Dermis lymphatic vessel endothelial cell (primary cell): ENCODE measurements at places on chromosomes 12 and 14. TPM values are rescaled to one million over a fixed set of nuclear protein-coding genes. Genes with fewer than 3 reads are reported as not detected.

PLBD1 gene
- 0.17 and 0.43 TPM in 2 replicates for total RNA-seq

MIP gene
- total RNA-seq = 0.22 and 0.26 TPM in 2 replicates

SMAGP gene
- 17.0 and 21.4 TPM in 2 replicates for total RNA-seq

RIPK3 gene
- 2.1 and 2.2 TPM in 2 replicates for total RNA-seq

GRIN2B gene
- not detected in 2 replicates for total RNA-seq

GPR132 gene
- total RNA-seq = not detected in 2 replicates
